Activated gamma-delta T cell treated with anti-CD3 and anti-CD28 coated beads, Interleukin-2, amount 50 U/mL, for 16 hours (primary cell): ENCODE measurements at places on chromosomes 5 and 9.

DNA sequence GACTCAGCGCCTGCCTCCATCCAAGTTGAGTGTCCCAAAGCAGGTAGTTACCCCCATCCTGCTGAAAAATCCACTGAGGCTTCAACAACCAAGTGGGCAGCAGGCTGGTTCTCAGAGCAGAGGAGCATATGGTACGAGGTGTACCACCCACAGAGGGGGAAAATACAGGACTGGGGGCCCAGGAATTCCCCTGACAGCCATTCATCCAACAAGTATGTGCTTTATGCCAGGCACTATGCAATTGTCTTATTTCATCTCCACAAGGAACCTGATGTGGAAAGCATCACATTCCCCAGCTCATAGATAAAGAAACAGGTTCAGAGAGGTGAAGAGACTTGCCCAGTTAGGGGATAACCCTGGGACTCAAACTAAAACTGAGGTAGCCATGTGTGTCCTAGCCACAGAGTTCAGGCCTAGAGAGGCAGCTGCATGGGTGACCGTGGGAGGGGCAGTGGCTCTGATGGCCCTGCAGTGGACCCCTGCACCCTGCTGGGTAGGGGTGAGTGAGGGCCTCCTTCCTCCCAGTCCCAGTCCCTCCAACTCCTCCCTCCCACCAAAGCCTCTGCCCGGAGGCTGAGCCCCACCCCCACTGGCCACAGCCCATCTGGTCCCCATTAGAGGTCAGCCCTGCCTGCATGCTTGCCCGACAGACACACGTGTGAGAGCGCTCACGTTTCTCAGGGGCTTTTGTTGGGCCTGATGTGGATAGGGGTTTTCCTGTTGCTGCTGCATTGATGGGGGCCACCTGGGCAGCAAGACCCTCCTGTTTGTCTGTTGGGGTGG lies 11.5 kb downstream of the PDLIM4 start:
- no peak for DNase-seq

- no peak for DNase-seq
Observed at GRCh38 chr5:124873713-124874112, 127.3 kb upstream of the ZNF608 start.

GRCh38 chr5:124628721-124629596 lies 117.5 kb downstream of the ZNF608 start:
- no peak for DNase-seq

- DNase-seq = no peak
Observed at GRCh38 chr9:11469745-11470144, 856.9 kb upstream of the PTPRD start.

GRCh38 chr5:143056339-143056704 lies 286.1 kb downstream of the ARHGAP26 start:
- DNase-seq = no peak

GRCh38 chr9:104269996-104270963 lies 176.2 kb downstream of the SMC2 start:
- DNase-seq = no peak

GRCh38 chr5:175830586-175831300 lies 40.6 kb upstream of the CPLX2 start:
- no peak for DNase-seq

DNA sequence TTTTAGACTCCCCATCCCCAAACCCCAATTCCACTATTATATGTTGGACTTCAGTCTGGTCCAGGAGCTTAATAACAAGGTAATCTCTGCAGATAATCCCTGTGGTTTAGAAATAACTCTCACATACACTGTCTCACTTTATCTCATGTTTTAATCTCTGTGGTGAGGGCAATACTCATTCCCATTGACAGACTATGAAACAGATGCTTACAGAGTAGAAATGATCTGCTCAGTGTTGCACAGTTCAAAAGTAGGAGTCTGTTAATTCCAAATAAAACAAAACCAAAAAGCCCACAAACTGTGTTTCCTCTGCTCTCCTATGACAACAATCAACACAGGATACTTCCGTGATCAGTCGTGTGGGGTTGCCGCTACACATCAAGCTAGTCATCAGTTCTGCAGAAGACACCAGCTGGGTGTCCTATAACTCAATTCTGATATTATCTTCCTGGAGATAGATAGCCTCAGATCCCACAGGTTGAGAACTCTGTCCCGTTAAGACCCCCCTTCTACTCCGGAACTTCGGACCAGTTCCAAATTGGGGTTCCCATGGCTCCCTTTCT lies 26.3 kb upstream of the FANCC start:
- DNase-seq = no peak

GRCh38 chr9:69385581-69386033 lies 60.6 kb downstream of the ENTREP1 start:
- DNase-seq = no peak

- DNase-seq = no peak
Observed at GRCh38 chr9:79570448-79571308, 1.1 kb upstream of the TLE4 start.

DNA sequence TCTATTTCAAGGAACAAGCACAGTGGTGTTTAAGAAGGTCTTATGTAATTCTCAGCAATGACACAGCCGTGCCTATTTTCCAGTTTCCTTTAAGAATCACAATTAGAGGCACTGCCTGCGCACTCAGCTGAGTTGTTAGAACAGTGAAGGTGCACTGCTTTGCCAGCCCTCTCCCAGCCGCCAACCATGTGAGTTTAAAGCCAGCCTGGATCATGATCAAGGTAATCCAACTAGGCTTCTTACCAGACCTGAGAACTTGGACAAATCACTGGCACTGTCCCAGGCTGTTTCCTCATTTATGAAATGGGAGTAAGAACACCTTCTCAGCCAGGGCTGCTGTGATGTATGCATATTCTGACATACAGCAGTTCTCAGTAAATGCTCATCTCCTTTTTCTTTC lies 99.6 kb downstream of the ASTN2 start:
- no peak for DNase-seq

- no peak for DNase-seq
Observed at GRCh38 chr9:71249729-71250317, 128.4 kb upstream of the TRPM3 start.

GRCh38 chr9:98369896-98370295 lies 114.4 kb upstream of the TBC1D2 start:
- no peak for DNase-seq

DNA sequence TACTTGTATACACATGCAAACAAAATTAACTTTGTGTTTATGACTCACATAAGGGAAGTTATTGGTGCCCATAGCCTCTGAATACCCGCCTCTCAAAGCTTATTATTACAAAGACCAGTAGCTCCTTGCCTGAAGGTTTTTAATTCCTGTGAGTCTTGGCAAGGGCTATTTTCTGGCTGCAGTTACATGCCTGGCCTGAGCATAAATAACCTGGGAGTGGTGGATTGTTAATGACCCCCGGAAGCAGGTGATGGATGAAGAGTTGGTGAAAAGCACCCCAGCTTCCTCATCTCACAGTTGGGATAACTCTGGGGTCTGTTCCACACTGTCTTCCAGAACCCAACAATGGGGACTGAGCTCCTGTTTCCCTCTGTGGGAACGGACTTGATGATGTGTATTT lies 594.5 kb downstream of the PDE4D start:
- no peak for DNase-seq

DNA sequence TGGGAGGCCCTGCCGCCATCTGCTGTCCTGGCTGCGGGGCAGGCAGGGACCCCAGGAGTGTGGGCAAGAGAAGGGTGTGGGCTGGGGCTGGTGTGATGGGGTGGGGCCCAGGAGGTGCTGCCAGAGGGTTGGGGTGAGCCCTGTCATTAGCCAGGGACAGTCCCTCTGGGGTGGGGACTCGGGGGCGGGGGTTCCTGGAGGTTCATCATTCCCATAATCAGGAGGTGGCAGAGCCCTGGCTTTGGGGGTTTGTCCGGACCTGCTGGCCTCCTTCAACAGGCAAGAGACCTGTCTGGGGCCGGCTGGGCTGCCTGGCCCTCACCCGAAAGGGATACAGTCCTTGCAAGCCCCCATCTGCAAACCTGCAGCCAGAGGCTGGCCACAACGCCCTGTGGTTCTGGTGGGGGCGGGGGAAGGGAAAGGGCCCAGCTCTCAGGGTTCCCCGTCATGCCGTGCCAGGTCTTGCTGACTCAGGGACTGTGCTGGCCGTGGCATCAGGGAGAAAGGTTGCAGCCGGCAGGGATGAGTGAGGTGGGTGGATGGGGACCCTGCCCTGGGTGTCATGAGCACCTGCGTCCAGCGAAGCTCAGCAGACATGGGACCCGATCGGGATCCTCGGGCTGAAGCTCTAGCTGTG lies 65.2 kb downstream of the MRPL36 start:
- DNase-seq = no peak

DNA sequence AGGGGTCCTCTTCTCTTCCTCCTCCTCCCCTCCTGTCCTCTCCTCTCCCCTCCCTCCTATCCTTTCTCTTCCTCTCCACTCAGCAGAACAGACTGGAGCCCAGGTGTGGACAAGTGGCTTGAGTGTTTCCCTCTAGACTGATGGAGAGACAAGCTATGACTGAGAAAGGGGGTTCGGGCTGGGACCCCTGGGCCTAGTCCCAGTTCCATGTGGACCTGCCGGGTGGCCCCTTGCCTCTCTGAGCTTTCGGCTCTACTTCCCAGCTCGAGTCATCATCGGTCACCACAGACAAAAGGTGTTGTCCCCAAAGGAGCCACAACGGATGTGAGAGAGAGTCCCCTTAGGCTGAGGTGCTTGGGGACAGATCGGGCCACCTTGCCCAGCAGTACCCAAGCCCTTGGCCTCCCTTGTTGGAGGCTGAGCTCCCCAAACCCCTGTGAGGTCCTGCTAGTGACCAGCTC lies 3.4 kb upstream of the RXRA start:
- DNase-seq = no peak

- no peak for DNase-seq
Observed at GRCh38 chr5:137254119-137255090, 244.7 kb downstream of the SPOCK1 start.

- DNase-seq = no peak
Observed at GRCh38 chr5:154291917-154292316, 101.4 kb downstream of the GALNT10 start.

DNA sequence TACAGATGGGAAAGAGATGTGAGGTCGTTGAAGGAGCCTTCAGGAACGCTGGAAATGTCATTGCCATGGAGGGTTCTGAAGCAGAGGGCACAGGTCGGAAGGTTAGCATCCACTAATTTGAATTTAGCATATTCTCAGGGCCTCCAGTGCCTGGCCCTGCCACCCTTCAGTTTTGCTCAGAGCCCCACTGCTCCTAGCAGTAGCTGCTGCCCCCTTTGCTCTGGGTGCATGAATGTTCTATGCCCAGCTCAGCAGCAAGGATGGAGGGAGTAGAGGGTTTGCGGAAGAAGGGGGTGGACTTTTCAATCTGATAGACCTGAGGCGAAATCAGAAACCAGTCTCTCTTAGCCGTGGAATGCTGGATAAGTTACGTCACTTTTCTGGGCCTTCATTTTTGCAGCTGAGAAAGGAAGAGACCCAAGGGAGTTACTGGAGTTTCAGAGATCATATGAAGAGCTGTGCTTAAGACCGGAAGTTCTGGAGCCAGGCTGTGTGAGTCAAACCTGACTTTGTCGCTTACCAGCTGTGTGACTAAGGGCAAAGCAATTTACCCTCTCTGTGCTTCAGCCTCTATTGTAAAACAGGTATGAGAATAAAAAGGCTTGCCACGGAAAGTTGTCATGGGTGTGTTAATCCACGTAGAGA lies 133.2 kb upstream of the PANK3 start:
- no peak for DNase-seq

GRCh38 chr5:137580030-137580429 lies 80.9 kb upstream of the SPOCK1 start:
- no peak for DNase-seq

DNA sequence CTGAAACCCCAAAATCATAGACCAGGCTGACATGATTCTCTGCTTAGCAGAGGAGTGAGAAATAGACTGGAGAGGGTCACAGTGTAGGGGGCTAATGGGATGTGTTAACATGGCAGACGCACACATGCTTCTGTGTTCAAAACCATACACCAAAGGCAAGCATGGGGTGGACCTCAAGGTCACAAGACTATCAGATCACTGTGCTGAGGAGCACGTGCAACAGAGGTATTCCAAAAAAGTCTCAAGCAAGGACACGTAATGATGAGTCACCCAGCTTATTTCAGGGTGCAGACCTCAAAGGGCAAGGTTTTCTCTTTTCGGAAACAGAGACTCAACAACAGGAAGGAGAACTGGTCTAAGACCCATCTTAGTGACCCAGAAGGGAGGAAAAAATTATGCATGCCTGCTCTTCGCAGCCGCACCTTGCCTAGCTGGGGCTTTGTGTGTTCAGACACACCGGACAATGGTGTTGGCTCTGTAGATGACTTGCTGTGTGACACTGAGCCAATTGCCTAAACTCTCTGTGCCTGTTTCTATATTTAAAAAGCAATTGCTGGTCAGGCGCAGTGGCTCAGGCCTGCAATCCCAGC lies 20.3 kb downstream of the WHRN start:
- peak; percentile 24 for DNase-seq

DNA sequence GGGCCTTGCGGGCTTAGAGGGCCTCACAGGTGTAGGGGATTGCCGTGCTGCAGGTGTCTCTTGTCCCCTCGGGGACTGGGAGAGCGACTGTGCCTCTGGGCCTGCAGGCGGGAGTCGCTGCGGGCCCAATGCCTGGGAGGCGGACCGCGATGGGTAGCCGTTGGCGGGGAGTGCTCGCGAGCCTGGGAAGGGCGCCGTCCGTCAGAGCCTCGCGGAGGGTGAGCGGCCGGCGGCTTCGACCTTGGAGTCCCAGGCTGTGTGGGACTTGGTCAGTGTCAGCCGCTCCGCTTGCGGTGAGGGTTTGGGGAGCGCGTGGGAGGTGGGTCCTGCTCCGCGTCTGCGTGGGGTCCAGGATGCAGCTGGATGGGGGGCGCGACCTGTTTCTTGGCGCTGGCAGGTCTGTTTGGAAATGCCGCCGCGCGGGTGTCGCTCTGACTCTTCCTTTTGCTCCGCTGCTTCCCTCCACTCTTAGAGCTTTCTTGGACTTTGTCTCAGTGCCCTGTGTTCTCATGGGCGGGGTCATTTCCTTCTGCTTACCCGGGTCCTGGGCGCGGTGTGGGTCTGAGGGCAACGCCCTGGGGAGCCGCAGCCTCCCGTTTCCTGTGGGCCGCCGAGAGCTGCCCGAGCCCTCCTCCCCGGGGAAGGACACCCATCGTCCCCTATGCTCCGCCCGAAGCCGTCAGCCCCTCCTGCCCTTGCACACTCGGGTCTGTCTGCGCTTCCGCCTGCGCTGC lies 88.9 kb upstream of the CACNA1B start:
- no peak for DNase-seq

- DNase-seq = no peak
Observed at GRCh38 chr9:93022721-93023520, 35.6 kb upstream of the SUSD3 start.

GRCh38 chr5:177301503-177302165 lies 1.9 kb downstream of the RAB24 start:
- no peak for DNase-seq

GRCh38 chr5:77311214-77311571 lies 100.7 kb downstream of the PDE8B start:
- DNase-seq = no peak

GRCh38 chr9:114308361-114308950 lies 14.4 kb upstream of the ORM1 start:
- no peak for DNase-seq

DNA sequence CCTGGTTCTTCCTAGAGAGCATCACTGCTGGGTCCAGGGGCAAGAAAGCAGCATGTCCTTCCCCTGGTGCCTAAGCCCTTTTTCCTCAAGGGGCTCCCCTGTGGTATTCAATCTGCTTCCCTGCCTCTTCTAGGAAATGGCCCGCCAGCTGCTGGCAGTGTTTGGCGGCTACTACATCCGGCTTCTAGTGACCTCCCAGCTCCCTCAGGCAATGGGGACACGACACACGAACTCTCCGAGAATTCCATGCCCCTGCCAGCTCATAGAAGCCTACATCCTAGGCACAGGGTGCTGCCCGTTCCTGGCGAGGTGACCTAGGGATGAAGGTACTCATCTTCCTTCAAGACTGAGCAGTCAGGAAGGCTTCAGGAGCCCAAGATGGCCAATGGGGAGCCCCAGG lies 14.6 kb downstream of the TEX53 start:
- DNase-seq = no peak

GRCh38 chr5:124451721-124452383 lies 294.6 kb downstream of the ZNF608 start:
- no peak for DNase-seq
